RWPE1 (cell line): ENCODE measurements at places on chromosomes 13 and 19.

GRCh38 chr13:41075034-41075433 lies 13.7 kb downstream of the WBP4 start:
- peak; percentile 53 for DNase-seq

DNA sequence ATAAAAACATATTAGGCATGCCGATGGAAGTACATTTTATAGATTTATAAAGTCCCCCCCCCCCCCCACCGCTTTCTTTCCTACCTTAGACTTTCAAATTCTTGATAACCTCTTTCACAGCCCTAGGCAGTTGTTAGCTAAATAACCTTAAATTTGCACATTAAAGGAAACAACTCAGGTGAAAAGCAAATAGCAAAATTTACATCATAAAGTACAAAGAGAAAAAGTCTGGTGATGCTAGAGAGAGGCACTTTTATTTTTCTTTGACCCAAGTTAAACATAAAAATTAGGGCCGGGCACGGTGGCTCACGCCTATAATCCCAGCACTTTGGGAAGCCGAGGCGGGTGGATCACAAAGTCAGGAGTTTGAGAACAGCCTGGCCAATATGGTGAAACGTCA lies 15.0 kb upstream of the UBAC2 start:
- no peak for DNase-seq

GRCh38 chr13:49533591-49534269 lies 38.0 kb downstream of the PHF11 start:
- DNase-seq = no peak

- no peak for DNase-seq
Measured at GRCh38 chr19:13026462-13027370, 31.4 kb downstream of the NFIX start.

DNA sequence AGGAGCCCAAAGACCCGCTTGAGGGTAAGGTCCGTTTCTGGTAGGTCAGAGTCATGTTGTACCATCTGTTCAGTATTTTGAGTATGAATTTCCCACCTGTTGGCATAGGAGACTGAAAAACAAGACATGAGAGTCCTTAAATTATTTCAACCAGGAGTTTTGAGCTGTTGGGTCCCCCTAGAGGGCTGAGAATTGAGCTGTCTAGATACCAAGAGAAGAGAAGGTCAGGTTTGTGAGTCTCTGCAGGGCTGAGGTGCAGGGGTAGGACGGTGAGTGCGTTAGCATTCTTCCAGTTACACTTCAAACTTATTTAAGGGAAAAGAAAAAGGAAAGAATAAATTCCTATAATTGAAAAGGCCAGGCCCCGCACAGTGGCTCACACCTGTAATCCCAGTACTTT lies 5.0 kb downstream of the CBLC start:
- no peak for DNase-seq

GRCh38 chr13:36750461-36750860 lies 68.6 kb upstream of the RFXAP start:
- no peak for DNase-seq

GRCh38 chr13:41821238-41821594 lies 139.7 kb downstream of the VWA8 start:
- no peak for DNase-seq

DNA sequence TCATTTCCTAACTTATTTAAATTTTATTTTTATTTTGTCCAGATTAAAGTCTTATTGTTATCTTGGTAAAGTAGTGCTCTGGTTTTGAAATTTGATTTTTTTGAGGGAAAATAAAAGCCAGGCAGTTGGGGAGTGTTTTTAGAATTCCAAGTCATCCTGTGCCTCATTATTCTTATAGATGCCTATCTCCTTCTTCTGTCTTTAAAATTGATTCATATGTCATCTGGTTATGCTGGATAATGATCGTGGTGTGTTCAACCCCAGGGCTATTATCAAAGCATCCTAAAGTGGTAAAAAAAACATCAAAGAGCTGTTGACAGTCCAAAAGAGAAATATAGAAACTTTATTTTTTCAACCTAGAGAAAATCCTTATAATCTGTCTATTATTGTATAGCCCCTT lies 6.0 kb upstream of the FNDC3A start:
- DNase-seq = no peak

- peak; percentile 31 for DNase-seq
Measured at GRCh38 chr19:49809160-49809940, 3.7 kb downstream of the FUZ start.

GRCh38 chr13:37379841-37380240 lies 218.7 kb downstream of the POSTN start:
- no peak for DNase-seq

DNA sequence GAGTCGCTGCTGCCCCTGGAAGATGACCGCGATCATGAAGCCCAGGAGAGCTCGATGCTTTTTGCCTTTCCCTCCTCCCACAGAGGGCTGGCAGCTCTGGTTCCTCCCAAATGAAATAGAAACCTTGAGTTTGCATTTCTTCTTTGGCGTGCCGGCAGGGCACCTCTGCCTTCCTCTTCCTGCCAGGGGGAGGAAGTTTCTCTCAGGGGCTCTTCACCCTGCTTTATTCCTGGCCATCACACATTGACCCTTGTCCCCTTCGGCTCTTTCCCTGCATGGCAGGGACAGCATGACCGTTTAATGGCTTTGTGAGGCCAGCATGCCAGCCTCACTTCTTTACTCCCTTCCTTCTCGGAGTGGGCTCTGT lies 47.9 kb downstream of the ACTN4 start:
- DNase-seq = no peak

- no peak for DNase-seq
Measured at GRCh38 chr13:65479692-65480091, 1750.4 kb downstream of the PCDH9 start.

DNA sequence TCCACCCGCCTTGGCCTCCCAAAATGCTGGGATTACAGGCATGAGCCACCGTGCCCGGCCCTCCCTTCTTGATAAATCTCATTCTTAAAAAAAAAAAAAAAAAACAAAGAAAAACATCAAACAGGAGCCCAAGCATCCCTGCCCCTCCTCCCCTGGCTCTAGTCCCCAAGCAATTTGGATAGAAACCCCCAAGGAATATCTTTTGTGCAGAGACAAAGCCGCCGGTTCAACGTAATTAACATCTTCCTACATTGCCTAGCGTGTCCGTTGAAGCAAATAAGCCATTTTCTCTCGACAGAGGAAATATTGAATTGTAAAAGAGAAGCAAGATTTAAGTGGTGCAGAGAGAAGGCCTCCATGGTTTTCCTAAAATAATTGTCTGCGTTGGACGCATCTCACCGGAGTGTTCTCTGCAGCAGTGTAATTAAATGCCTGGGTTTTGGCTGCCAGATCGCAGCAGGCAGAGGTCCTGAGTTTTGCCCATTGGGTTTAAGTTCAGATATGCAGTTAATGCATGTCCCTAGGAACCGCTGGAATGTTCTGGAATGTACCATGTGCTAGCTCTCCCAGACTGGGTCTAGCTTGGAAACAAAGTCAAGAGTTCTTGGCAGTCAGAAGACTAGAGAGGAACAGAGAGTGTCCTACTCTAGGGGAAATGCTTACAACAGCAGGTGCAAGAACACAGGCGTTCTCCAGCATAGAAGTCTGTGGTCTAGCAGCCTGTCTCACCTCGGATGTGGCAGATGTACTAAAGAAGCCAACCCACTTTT lies 30.8 kb downstream of the PIN1 start:
- DNase-seq = no peak

GRCh38 chr13:97121894-97122293 lies 100.2 kb upstream of the MBNL2 start:
- no peak for DNase-seq

DNA sequence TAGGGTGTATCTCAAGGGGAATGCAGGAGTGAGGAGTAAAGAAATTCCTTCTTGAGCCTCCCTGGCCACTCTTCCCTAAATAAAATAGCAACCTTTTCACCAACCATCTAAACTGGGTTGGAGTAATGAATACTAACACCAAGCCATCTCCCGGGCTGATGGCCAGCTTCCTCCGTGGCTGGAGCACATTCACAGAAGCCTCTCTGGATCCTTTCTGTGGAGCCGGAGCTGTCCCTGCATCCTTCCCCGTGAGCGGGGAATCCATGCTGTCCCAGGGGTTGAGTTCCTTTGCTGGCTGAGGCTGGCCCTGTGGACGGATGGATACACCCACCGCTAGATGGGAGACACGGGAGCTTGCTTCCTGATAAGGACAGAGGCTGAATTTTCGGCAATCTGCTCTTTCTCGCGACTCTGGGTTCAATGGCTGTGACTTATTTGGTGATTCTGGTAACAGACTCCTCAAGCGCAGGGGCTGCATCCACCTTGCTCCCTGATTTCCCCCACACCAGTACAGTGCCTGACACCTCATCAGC lies 370.3 kb downstream of the ZNF536 start:
- no peak for DNase-seq

DNA sequence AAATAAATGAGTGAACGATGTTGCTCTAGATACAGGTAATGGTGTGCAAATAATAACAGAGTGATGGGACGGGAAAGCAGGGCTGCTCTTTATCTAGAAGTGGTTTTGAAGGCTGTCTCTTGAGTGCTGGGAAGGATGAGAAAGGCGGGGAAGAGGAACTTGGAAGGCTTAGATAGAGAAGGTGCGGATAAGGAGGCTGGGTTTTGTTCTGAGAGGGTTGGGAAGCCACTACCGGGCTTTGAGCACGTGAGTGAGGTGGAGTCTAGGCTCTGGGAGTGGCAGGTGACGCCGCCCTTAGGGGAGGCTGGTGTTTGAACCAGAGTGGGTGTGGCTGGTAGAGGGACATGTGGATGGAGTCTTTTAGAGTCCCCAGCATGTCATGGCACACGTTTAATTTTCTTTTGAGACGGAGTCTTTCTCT lies 811 bp downstream of the ARMC6 start:
- peak; percentile 91 for DNase-seq

GRCh38 chr19:54420383-54421168 lies 5.3 kb downstream of the TTYH1 start:
- DNase-seq = no peak

DNA sequence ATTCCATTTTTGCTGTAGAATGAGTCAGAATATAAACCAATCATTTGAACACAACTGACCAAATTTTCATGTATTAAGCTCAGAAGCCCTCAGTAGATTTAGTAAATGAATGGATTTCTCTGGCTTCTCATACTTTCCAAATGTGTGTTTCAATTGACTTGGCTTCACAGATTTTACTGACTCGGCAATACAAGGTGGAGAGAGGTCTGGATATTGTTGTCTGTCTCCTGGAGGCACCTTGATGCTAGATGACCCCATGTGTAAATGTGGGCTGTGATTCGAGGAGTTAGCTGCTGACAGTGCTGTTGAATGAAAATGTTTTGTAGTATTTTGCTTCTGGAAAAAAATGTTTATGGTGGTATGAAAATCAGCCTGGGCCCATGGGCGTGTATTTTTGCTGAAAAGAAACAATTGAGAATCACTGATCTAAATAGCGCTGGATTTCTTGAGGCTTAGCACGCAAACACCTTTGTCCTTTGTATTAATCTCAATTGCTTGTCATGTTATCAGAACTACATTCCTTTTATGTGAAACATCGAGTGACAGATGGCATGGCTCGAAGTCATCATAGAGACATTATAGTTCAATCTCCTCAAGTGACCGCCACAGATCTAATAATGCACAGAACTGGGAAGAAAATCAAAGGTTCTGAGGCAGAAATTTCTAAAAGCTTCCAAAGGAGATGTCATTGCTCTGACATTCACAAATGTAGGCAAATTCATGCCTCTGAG lies 41.2 kb upstream of the UBAC2 start:
- DNase-seq = no peak

GRCh38 chr19:32875428-32875827 lies 5.9 kb upstream of the SLC7A9 start:
- no peak for DNase-seq

DNA sequence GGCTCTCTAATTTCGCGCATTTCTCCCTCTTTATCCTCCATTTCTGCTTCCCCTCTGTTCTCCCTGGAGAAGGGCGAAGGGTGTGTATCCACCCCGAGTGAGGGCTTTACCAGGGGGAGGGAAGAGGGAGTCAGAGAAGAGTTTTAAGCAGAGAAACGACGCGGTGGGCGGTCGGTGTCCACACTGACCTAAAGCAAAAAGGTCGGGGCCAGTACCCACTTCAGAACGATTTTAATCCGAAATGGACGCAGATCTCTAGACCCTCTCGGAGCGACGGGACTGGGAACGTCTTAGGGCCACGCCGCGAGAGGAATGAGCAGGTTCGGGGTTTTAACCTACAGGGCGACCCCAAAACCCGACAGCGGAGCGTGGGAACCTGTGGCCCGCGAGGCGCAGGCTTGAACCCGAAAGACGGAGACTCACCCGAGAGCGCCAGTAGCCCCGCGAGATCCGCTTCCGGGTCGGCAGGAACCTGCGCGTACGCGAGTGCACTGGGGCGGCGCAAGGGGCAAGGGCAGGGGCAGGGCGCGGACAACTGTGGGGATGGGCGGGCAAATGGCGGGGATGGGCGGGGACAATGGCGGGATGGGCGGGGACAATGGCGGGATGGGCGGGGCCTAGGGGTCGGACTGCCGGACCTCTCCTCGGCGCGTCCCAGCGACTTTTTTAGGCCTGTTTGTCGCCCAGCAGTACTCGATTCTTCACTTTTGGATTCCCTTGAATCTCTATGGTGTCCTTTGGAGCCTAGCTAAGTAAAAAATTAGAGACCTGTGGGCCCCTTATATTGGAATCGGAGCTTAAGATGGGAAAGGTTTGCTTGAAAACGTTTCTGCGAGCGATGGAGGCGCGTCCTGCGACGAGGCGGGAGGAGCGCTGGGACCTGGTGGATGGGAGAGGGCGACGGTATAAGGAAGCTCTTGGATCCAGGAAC lies at the start of gene ZNF677:
TSS of gene ZNF677 (minus strand) at position 463 of the 931 bp plus-strand sequence. CDS start 3,323 bp downstream, outside the sequence.
- peak; percentile 69 for DNase-seq

GRCh38 chr13:112062571-112063570 lies 4.1 kb upstream of the SOX1 start:
- DNase-seq = no peak
